NCI-H524 (cell line): ENCODE measurements at places on chromosomes 12 and 14.
A peak's percentile ranks its signal among the peaks of the same experiment; 100 is the strongest.

DNA sequence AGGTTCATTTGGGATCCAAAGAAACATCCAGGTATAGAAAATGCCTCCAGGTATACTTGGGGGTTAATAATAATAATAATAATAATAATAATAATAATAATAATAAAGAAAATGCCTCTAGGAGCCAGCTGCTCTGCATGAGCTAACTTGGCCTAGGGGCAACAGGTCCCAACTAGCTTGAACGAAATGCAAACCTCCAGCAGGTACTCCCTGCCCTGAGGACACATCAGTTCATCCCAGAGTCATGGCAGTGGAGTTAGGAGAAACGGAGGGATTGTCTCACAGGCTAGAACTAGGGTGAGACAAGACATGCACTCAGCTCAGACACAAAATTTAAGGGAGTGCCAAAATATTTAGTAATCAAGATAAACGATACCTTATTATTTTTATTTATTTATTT lies 12.5 kb upstream of the TMEM229B start:
- DNase-seq = no peak

- no peak for DNase-seq
Measured at GRCh38 chr12:68178774-68179439, 19.4 kb upstream of the IFNG start.

DNA sequence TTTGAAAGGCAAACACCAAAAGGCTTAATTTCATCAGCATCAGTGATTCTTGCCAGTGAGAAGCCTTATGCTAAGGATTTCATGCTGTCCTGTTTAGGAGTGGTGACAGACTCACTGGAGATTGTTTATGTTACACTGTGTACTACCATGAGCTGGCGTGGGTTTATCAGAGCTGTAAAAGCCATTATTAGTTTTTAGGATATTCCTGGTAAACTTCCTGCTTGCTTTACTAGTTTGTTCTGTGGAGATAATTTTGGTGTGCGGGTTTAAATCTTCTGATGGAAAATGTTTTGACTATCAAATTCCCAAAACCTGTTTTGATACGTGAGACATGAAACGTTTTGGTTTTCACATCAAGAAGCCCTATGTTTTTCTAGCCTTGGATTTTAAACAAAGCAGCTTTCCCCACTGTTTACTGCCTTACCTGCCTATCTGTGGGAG lies 15.2 kb downstream of the PPFIBP1 start:
- no peak for DNase-seq

DNA sequence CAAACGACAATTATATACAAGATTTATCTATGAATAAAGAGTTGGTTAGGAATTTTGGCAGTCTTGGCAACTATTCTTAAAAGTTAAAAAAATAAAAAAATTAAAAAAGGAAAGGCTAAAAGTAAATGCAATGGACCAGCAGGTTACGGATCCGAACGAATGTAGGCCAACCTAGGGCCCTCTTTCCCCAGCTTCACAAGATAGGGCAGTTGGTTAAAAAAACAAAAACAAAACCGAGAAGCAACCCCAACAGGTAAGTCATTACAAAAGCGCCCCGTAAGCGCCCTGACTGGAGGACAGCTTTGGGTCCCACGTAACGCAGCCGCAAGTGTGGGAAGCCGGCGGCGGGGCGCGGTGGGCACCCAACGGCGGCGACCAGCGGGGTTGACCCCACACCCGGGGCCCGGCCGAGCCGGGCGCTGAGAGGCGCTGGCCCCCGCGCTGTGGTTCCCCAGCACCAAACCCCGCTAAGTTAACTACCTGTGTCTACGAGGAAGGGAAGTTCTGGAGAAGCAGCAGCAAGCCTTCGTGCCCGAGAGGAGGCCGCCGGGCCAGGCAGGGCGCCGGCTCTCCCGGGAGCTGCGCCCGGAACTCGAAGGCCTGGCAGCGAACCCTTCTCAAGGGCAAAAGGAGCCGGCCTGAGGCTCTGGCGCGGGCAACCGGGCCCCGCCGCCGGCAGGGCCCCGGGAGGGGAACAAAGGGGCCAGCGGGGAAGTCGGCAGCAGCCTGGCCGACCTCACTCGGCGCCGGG lies 882 bp downstream of the HECTD1 start:
- DNase-seq = peak; percentile 34

DNA sequence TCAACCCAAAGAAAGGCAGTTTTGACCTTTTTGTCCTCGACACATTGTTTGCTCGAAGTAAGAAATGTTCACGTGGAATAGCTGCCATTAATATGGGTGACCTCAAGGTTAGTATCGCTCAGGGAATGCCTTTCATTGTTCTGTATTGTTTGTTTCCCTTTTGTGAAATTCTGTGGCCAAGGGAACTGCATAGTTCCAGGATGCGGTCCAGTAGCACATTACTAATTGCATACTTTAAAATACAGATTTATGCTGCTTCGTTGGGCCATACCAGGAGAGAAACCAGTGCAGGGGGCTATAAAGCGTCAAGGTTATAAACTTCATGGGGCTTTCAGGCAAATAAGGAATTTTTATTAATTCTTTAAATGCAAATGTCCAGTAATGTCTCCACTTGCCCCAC lies 73.3 kb upstream of the USP44 start:
- no peak for DNase-seq

DNA sequence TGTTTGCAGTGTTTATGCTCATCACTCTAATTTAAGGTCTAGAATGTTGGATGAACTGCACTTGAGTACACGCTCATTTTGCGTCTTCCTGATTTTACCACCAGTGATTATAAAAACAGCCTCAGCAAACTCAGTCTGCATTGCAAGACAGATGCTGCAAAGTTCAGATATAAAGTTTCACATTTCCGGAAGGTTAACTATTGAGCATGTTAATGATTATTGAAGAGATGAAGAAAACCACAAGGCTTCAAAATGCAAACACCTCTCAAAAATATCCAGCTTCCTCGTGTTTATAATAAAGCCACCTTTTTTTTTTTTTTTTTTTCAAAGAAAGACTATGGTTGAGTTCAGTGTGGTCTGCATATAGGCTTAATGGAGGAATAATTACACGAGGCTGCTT lies 92.1 kb upstream of the BMP4 start:
- no peak for DNase-seq

GRCh38 chr14:33931461-33931860 lies 19.4 kb downstream of the EGLN3 start:
- no peak for DNase-seq

DNA sequence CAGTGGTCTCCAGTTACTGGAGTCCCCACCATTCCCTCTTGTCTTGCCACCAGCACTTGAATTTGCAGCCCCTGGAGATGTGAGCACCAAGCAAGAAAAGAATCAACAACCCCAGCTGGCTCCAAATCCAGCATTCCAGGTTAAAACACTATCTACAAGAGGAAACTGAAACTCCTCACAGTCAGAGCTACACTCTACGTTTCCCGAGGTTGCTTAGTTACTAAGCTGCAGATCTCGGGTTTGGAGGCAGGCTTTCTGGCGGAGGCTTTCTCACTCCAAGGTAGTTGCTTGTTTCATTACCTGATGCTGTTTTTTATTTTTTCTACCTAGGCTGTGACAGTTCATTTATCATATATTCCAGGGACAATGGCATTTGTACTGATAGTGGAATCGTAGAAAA lies 248.1 kb downstream of the GLT1D1 start:
- DNase-seq = no peak

DNA sequence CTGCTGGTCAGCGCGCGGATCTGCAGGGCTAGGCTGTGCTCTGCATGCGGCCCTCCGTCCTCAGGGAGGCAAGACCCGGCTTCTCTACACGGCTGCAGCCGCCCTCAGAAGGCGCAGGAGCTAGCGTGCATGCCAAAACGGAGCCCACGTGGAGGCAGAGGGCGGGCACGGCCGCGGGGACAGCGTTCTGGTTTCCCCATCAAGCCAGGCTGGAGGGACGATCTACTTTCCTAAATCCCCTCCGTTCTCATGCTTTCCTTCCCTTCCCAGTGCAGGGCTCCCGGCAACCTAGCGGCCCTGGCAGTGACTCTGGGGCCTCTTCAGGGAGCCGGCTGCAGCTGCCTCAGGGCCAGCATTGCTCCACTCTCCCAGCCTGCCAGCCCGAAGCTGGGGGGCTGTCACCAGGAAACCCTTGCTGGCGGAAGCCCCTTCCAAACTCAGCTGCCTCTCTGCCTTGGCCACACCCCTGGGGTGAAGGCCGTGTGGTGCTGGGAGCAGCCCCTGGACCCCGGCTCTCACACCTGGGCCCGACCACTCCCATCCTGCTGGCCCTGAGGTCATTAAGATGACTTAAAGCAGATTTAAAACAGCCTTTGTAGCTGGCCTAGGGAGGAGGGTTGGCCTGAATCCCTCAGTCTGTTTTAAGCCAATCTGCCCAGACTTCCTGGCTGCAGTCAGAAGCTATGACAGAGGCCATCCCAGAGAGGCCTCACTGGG lies 9.2 kb upstream of the GOLGA3 start:
- DNase-seq = no peak

- DNase-seq = no peak
Measured at GRCh38 chr12:14284184-14284722, 81.2 kb upstream of the ATF7IP start.

GRCh38 chr12:45235087-45236025 lies 19.5 kb downstream of the ANO6 start:
- DNase-seq = no peak

- DNase-seq = peak; percentile 24
Measured at GRCh38 chr12:52440821-52441319, 6.7 kb upstream of the KRT75 start.

DNA sequence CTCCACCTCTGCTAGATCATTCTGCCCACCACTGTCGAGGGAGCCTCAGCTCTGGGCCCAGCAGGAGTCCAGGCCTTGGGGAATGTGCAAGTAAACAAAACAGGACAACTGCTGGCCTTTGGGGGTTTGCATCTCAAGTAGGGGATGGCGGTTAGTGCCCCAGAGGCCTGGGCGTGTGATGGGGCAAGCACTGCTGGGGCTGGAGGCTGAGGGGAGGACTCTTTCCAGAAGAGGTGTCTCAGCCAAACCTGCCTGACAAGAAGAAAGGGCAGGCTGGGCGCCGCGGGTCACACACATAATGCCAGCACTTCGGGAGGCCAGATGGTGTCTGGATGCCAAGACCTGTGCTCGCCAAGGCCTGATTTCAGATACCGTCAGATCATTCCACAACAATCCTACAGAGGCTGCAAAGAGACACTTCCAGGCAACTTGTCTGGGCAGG lies 8.6 kb upstream of the ALDH2 start:
- DNase-seq = no peak

- DNase-seq = no peak
Measured at GRCh38 chr12:94149781-94150239, 1.4 kb downstream of the PLXNC1 start.

- DNase-seq = no peak
Measured at GRCh38 chr14:105876829-105877228, 350.4 kb downstream of the TMEM121 start.

DNA sequence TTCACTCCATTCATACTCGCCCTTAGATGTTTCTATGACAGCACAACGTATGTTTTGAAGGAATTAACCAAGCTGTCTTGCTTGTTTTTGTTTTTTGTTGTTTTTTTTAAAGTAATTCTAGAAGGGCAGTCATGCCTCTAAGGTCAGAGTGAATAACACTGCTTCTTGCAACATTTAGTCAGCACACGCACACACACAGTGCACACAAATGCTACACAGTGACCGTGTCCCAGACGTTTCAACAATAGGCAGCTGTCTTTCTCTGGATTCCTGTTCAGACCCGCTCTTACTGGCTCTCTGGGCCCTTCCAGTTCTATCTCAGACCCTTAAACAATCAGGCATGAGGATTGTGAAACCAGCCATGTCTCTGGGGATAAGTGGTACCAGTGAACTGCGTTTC lies 351.0 kb upstream of the FKBP4 start:
- DNase-seq = no peak

GRCh38 chr12:6166808-6167207 lies 33.4 kb upstream of the CD9 start:
- no peak for DNase-seq

GRCh38 chr14:59013672-59014298 lies 174.7 kb upstream of the DAAM1 start:
- no peak for DNase-seq
